Left ventricle myocardium inferior (tissue), 1 donor: ENCODE measurements at places on chromosomes 6 and 20. TPM values are rescaled to one million over a fixed set of nuclear protein-coding genes. Genes with fewer than 3 reads are reported as not detected.

Gene ERVFRD-1
- not detected for total RNA-seq

DNA sequence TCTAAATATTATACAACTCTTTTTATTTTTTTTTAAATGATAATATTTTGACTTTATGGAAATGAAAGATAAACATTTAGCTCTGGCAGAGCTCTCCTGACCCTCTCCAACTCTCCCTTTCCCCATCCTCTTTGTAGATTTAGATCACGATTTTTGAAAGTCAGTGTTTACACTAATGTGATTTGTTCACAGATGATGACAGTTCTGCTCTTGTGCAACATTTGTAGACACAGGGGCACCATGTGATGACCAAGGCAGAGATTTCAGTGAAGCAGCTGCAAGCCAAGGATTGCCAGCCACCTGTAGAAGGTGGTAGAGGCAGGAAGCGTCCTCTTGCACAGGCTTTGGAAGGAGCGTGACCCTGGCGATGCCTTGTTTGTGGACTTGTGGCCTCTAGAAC is 483.2 kb downstream of the QKI start:
- H3K27ac ChIP-seq, result no peak overlapping the region
- no peaks in the 10 kb centered on the region for H3K36me3 ChIP-seq
- no peak for DNase-seq
- no peaks in the 10 kb centered on the region for H3K4me1 ChIP-seq

- H3K27me3 ChIP-seq, result no peaks in the 10 kb centered on the region
- no peaks in the 10 kb centered on the region for H3K36me3 ChIP-seq
- DNase-seq, result no peak
- no peak overlapping the region for H3K4me3 ChIP-seq
- no peaks in the 10 kb centered on the region for H3K4me1 ChIP-seq
Measured at GRCh38 chr6:19637010-19637409, 200.2 kb upstream of the ID4 start.

GRCh38 chr6:22442826-22443225 is 126.5 kb upstream of the HDGFL1 start:
- no peak overlapping the region for H3K4me3 ChIP-seq
- DNase-seq, result no peak
- H3K36me3 ChIP-seq, result no peaks in the 10 kb centered on the region
- no peaks in the 10 kb centered on the region for H3K27me3 ChIP-seq
- peak overlapping the region; percentile 62 for H3K27ac ChIP-seq

GRCh38 chr6:30782425-30783014 is 38.2 kb upstream of the IER3 start:
- H3K4me3 ChIP-seq, result peak overlapping the region; percentile 43
- H3K4me1 ChIP-seq, result peaks cover 57% of the 10 kb centered on the region
- no peaks in the 10 kb centered on the region for H3K27me3 ChIP-seq
- DNase-seq, result no peak
- H3K36me3 ChIP-seq, result no peaks in the 10 kb centered on the region
- peak overlapping the region; percentile 96 for H3K27ac ChIP-seq

DNA sequence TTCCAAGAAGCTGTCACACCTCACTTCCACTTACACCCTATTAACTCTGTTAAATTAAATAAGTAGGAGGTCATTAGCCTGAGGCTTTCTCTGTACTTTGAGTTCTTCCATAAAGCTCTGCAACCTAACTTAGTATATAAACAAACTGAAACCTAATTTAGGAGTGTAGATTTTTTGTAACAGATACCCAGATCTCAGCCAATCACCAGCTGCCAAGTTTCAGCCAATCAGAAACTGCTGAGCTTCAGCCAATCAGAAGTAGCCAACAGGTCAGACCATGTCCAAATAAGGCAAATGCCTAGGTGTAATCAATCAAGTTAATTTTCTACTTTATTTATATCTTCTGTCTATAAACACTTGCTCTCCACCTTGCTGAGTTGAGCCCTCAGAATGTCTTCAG is 142.7 kb upstream of the SULF2 start:
- H3K4me1 ChIP-seq, result no peaks in the 10 kb centered on the region
- H3K4me3 ChIP-seq, result no peak overlapping the region
- H3K27me3 ChIP-seq, result peaks cover 30% of the 10 kb centered on the region

- H3K27me3 ChIP-seq, result peaks cover 86% of the 10 kb centered on the region
- peak overlapping the region; percentile 78 for H3K27ac ChIP-seq
Measured at GRCh38 chr6:106097411-106098231, 11.5 kb downstream of the PRDM1 start.

DNA sequence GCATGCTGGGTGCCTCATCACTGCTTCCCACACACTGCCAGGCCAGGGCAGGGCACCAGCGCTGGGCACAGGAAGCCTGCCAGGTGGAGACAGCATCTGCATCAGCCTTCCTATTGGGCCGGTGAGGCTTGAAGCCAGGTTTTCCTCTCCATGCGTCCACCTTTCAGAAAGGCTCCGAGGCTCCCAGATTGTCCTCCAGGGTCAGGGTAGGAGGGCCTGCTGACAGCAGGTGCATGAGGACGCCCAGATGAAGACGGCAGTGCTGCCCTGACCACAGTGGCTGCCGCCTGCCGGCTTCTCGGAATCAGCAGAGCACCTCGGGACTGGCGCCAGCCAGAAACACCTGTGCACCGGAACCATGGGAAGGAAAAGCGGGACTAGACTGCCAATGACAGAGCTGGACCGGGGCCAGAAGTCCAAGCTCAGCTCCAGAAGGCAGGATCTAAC is 170.5 kb upstream of the CST7 start:
- H3K36me3 ChIP-seq, result no peaks in the 10 kb centered on the region
- DNase-seq, result no peak
- H3K27me3 ChIP-seq, result peaks cover 36% of the 10 kb centered on the region
- H3K27ac ChIP-seq, result no peak overlapping the region
- H3K4me3 ChIP-seq, result no peak overlapping the region

DNA sequence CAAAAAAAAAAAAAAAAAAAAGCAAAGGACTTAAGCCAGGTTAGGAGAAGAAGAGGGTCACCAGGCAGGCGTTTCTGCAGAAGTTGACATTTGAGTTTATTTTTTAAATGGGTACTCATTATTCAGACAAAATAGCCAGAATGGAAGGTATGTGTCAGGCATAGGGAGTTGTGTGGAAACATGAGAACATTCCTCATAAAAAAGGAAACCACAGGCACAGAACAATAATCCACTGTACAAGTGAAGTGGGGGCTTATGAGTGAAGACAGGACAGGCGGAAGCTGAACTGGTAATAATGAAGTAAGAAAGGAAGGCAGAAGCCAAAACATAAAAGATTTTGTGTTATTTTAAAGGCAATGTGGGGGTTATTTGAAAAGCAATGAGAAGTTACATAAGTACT is 104.6 kb downstream of the EPB41L2 start:
- no peak overlapping the region for H3K27ac ChIP-seq
- H3K27me3 ChIP-seq, result no peaks in the 10 kb centered on the region
- no peak overlapping the region for H3K4me3 ChIP-seq
- DNase-seq, result no peak
- peaks cover 24% of the 10 kb centered on the region for H3K4me1 ChIP-seq
